RWPE2 (cell line): ENCODE measurements at places on chromosomes 2 and 18.

GRCh38 chr2:36541891-36542595 lies 55.9 kb downstream of the FEZ2 start:
- H3K4me3 ChIP-seq, result no peak overlapping the region
- no peaks in the 10 kb centered on the region for H3K4me1 ChIP-seq
- no peak overlapping the region for H3K27ac ChIP-seq
- peaks cover 95% of the 10 kb centered on the region for H3K36me3 ChIP-seq
- no peak for DNase-seq

GRCh38 chr2:16999347-17000183 lies 333.9 kb upstream of the CYRIA start:
- H3K4me3 ChIP-seq, result no peak overlapping the region
- no peak for DNase-seq
- H3K27ac ChIP-seq, result no peak overlapping the region
- H3K4me1 ChIP-seq, result no peaks in the 10 kb centered on the region
- H3K36me3 ChIP-seq, result no peaks in the 10 kb centered on the region
- no peaks in the 10 kb centered on the region for H3K27me3 ChIP-seq

- no peaks in the 10 kb centered on the region for H3K36me3 ChIP-seq
- DNase-seq, result no peak
- H3K27me3 ChIP-seq, result no peaks in the 10 kb centered on the region
Observed at GRCh38 chr2:168392024-168392423, 64.0 kb upstream of the CERS6 start.

DNA sequence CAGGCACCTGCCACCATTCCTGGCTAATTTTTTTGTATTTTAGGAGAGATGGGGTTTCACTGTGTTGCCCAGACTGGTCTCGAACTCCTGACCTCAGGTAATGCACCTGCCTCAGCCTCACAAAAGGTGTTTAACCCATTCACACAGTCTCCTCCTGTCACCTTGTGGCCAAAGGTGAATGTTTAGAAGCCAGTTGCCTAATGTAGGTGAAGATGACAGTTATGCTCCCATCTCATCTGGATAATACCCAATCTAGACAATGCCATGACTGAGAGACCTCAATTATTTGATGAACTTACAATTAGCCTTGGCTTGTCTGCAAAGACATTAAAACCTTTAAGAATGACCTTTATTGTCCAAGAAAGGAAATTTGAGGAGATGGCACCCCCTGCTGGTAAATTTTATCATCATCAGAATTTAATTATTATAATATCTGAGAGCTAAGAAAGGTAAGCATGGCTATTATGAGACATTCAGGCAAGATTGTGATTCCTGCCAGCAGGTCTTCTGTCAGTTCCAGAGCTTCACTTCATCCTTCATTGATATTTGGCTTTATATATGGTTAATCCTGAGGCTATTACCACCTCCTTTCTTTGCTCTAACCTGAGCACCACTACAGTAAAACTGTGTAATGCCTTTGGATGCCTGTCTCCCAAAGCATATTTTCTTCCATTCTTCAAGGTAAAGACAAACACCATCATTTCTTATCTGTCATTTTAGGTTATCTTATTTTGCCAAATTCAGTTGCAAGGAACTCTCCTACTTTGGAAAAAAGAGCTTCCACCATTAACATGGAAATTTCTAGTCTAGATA lies 117.6 kb downstream of the FAM124B start:
- no peaks in the 10 kb centered on the region for H3K27me3 ChIP-seq
- no peak for DNase-seq
- H3K36me3 ChIP-seq, result no peaks in the 10 kb centered on the region
- no peak overlapping the region for H3K4me3 ChIP-seq
- H3K4me1 ChIP-seq, result no peaks in the 10 kb centered on the region

GRCh38 chr2:184114439-184114838 lies 483.9 kb upstream of the ZNF804A start:
- H3K4me3 ChIP-seq, result no peak overlapping the region
- no peaks in the 10 kb centered on the region for H3K4me1 ChIP-seq
- no peaks in the 10 kb centered on the region for H3K36me3 ChIP-seq
- no peak overlapping the region for H3K27ac ChIP-seq
- H3K27me3 ChIP-seq, result no peaks in the 10 kb centered on the region

GRCh38 chr2:219514196-219514761 lies at the start of gene ASIC4:
Gene ASIC4 (plus strand): TSS chr2:219514482. CDS start chr2:219514725, 243 bp downstream.
- H3K27ac ChIP-seq, result no peak within 1 kb of the TSS
- peaks cover 60% of the 10 kb centered on the region for H3K27me3 ChIP-seq
- no peak for DNase-seq

GRCh38 chr2:103293742-103294077 lies 531.9 kb downstream of the TMEM182 start:
- no peak overlapping the region for H3K27ac ChIP-seq
- H3K27me3 ChIP-seq, result peaks cover 55% of the 10 kb centered on the region
- H3K4me1 ChIP-seq, result no peaks in the 10 kb centered on the region
- H3K36me3 ChIP-seq, result no peaks in the 10 kb centered on the region

DNA sequence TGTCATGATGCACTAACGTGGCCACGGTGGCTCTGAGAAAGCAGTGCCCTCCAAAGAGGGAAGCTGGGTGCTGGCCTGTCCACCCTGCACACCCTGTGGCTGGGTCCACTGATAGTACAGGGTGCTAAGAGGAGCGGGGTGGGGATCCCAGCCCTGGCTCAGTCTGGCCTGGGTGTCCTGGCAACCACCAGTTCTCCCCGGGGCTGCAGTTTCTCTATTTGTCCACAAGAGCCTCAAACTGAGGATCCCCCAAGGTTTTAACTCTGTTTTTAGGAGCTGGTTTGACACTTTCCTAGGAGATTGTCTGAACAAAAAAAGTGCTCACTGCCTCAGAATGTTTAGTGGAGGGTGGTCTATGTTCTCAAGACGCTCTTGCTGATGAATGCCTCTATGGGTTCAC lies 29.0 kb downstream of the EDAR start:
- no peak for DNase-seq
- H3K27ac ChIP-seq, result no peak overlapping the region
- no peak overlapping the region for H3K4me3 ChIP-seq
- peaks cover 12% of the 10 kb centered on the region for H3K4me1 ChIP-seq
- no peaks in the 10 kb centered on the region for H3K27me3 ChIP-seq
- no peaks in the 10 kb centered on the region for H3K36me3 ChIP-seq

GRCh38 chr2:10987439-10987838 lies 75.7 kb downstream of the KCNF1 start:
- no peaks in the 10 kb centered on the region for H3K27me3 ChIP-seq
- H3K27ac ChIP-seq, result no peak overlapping the region
- H3K4me1 ChIP-seq, result no peaks in the 10 kb centered on the region
- DNase-seq, result no peak

DNA sequence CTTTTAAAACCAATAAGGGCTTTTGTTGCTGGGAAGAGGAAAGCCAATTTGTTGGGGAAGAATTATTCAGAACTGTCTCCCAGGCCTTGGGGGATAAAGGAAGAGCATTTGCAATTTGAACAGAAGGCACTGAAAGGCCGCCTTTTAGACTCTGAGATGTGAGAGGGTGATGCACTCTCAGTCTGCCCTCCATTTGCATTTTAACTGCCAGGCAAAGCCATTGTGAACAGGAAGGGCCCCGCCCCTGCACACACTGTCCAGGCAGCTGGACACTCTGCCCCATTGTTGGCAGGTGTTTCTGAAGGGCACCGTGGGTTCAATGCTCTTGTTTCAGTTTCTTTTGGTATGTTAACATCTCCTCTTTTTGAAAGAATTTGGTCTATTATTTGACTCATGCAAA lies 169.5 kb upstream of the COPS8 start:
- H3K4me1 ChIP-seq, result no peaks in the 10 kb centered on the region
- DNase-seq, result no peak
- H3K4me3 ChIP-seq, result no peak overlapping the region
- no peak overlapping the region for H3K27ac ChIP-seq
- H3K27me3 ChIP-seq, result no peaks in the 10 kb centered on the region

- H3K27me3 ChIP-seq, result no peaks in the 10 kb centered on the region
- peak; percentile 46 for DNase-seq
- H3K4me3 ChIP-seq, result no peak overlapping the region
- H3K4me1 ChIP-seq, result peaks cover 6% of the 10 kb centered on the region
- peaks cover 43% of the 10 kb centered on the region for H3K36me3 ChIP-seq
Observed at GRCh38 chr2:240131941-240132650, 4.0 kb downstream of the COPS9 start.

DNA sequence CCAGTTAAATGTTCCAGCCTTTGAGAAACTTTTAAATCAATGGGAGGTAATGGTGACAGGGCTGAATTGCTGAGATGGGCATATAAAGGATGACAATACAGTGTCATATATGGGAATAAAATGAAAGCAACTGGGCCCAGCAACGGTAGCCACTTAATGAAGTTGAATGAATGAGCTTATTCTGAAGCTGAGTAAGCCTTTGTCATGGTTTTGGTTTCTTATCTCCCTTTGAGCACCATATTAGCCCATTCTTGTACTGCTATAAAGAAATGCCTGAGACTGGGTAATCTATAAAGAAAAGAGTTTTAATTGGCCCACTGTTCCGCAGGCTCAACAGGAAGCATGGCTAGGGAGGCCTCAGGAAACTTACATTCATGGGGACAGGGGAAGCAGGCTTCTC lies 3.5 kb upstream of the THUMPD2 start:
- no peak for DNase-seq
- H3K27me3 ChIP-seq, result no peaks in the 10 kb centered on the region
- H3K27ac ChIP-seq, result no peak overlapping the region
- H3K36me3 ChIP-seq, result no peaks in the 10 kb centered on the region

DNA sequence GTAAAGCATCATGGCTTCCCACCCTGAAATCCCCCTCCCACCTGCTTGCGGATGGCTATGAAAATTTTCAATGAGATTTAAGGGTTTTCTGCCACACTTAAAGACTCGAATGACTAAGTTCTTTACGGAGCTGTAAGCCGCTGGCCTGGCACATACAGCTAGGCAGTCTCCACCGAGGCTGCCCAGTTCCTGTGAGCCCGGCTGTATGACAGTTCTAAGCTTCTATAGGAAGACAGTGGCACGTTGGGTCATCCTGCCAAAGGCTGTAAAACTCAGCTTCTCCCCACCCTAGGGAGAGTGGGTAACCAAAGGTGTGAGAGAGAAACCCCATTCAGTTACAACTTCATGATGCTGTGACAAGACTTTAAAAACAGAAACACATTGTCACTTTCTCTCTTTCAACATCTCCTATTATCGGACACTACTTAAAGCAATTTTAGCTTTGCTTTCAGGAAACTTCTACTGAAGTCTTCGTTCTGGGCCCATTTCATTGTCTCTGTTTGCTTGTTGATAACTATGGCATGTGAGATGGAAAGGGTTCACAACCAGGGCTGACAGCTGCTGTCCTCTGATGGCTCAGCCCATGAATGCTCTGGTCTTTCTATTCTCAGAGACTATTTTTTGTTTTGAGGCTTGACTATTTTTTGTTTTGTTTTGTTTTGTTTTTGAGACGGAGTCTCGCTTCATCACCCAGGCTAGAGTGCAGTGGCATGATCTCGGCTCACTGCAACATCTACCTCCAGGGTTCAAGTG lies 7.1 kb downstream of the CASP8 start:
- no peaks in the 10 kb centered on the region for H3K27me3 ChIP-seq
- H3K4me3 ChIP-seq, result no peak overlapping the region
- peaks cover 13% of the 10 kb centered on the region for H3K36me3 ChIP-seq
- H3K4me1 ChIP-seq, result no peaks in the 10 kb centered on the region
- DNase-seq, result no peak
- H3K27ac ChIP-seq, result no peak overlapping the region

DNA sequence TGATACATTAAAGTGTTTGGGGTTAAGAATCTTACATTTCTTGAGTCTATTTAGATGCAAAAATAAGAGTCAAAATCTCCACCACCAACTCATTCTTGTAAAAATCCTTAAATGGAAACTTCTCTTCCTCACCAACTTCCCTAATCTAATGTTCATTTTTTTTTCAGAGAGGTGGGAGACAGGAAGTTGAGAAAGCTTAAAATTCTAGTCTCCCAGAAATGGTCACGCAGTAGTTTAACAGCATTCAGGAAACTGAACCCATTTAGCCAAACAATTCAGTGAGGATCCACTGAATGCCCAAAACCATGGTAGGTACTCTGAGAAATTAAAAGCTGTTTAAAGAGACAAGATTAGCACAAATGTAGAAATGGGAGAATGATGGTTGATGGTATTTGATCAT lies 69.0 kb downstream of the TXNL1 start:
- no peak for DNase-seq
- no peak overlapping the region for H3K27ac ChIP-seq
- H3K4me3 ChIP-seq, result no peak overlapping the region
- H3K4me1 ChIP-seq, result no peaks in the 10 kb centered on the region
- H3K27me3 ChIP-seq, result no peaks in the 10 kb centered on the region
